Left lung (tissue), 14 donors: ENCODE measurements at places on chromosomes 16 and 17. TPM values are rescaled to one million over a fixed set of nuclear protein-coding genes. Genes with fewer than 3 reads are reported as not detected.
A peak's percentile ranks its signal among the peaks of the same experiment; 100 is the strongest.

DNA sequence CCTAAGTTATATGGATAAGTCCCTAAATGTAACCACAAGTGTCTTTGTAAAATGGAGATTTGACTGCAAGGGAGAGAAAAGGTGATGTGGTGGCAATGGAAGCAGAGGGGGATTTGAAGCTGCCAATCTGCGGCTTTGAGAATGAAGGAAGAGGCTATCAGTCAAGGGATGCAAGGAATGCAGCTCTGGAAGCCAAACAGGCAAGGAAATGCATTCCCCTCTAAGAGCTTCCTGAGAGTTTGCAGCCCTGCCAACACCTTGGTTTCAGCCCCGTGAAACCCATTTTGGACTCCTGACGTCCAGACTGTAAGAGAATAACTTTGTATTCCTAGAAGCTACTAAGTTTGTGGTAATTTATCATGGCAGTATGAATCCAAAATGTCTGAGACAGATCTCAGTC is 167.3 kb upstream of the MPHOSPH6 start:
- DNase-seq, result no peak

DNA sequence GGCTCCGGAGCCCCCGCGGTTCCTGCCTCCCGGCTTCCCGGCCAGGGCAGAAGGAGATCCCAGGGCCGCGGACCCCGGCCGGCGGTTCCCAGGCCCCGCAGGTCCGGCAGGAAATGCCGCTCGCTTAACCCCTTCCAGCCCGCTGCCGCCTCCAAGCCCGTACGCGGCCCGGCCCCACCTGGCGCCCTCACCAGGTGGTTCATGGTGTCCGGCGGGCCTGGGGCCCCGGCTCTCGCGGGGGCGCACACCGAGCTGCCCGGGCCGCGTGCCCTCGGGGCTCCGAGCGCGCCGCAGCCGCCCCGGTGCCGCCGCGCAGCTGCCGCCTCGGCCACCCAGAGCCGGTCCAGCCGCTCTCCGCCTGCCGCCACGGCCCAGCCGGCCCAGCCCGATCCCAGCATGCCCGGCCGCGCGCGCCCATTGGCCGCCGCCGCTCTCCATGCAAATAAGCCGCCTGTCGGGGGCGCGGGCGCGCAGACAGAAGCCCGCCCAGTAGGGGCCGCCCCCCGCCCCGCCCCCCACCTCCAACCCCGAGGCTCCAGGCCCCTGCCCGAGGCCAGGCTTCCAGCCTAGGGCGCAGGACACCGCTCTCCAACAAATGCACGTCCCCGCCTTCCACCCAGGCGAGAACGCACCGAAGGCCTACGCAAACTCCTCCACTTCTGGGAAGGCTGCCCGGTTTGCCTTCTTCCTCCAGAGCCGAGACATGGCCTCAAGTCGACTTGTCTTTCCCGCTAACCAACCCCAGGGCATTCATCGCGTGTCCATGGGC is at the start of gene BCAR1:
Gene BCAR1 (minus strand): TSS at position 345 of the 769 bp plus-strand sequence. CDS start 142 bp downstream, at position 203.
- DNase-seq, result peak; percentile 92

DNA sequence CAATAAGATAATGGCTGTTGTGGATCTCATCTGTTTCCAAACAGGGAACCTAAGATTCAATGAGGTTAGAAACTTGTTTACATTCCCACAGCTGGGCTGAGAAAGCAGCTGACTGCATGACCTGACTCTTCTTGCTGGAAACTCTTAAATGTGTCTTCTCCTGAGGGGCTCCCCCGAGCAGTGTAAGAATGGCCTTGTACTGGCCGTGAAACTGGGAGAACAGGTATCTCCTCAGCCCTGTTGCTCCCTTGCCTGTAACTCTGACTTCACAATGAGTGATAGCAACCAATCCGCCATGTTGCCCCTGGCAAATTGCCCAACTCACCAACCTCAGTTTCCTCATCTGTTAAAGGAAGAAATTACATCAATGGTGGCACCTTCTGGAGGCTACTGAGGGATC is 59.1 kb upstream of the CCL2 start:
- no peak for DNase-seq

DNA sequence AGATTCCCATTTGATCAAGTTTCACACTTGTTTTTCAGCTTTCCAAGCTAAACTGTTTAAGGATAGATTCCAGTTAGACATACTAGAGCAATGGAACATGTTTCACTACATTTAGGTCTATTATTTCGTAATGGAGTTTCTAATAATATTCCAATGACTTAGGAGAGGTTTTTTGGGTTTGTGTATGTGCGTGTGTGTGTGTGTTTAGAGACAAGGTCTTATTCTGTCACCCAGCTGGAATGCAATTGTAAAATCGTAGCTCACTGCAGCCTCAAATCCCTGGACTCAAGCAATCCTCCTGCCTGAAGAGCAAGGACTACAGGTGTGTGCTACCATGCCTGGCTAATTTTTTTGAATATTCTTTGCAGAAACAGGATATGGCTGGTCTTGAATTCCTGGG is 426.3 kb downstream of the ZFHX3 start:
- DNase-seq, result no peak

Gene FBXL16
- total RNA-seq, result 5.7 TPM

Gene TCAP
- total RNA-seq, result 2.0 TPM

Gene ODAD4
- total RNA-seq, result 0.73 TPM

DNA sequence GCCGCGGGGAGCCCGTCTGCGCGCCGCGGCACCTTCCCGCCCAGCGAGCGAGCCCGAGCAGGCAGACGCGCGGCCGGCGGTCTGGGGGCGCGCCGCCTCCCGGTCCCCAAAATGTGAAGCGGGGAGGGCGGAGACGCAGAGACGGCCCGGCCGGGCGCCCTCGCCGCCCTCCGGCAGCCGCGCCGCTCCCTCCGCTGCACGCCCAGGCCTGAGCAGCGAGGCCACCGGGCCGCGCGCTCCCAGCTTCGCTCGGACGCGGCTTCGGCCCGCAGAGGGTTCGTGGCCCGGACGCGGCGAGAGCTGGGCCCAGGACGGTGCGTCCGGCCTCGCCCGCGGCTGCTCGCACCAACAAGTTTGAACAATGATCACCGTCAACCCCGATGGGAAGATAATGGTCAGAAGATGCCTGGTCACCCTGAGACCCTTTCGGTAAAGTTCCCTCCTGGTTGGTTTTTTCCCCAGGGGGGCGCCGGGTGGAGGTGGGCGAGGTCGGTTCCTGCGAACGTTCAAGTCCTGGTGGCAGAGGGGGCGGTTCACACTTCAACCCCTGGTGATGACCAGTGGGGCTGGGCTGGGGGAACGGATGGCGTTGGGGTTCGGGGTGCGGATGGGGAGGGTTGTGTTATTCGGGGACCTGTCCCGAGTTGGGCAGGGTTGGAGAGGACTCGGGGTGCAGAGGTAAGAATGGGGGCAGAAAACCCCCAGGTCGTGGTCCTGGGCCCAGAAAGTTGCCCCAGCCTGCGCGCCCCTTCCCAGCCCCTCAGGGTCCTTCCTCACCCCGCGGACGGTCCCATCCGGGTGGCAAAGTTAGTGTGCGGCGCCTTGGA is 678 bp downstream of the MGAT5B start:
- no peak for DNase-seq

GRCh38 chr17:45016823-45017222 is 34.6 kb downstream of the DCAKD start:
- DNase-seq, result no peak

DNA sequence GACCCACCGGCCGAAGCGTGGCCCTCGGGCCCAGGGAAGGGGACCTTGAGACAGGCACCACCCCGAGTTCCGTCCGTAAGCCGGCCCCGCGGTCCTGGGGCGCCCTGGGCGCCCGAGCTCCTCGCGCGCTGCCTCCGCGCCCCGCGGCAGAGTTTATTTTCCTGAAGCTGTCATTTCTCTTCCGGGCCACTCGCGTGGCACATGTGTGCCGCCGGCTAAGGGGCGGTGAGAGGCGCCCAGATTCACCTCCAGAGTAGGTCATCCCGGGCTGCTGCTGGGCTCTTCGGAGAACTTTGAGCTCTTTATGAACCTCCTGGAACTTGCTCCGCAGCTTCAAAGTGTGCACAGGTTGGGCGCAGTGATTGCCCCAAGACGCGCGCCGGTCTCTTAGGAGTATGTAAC is 489 bp downstream of the ZC3H18 start:
- no peak for DNase-seq

DNA sequence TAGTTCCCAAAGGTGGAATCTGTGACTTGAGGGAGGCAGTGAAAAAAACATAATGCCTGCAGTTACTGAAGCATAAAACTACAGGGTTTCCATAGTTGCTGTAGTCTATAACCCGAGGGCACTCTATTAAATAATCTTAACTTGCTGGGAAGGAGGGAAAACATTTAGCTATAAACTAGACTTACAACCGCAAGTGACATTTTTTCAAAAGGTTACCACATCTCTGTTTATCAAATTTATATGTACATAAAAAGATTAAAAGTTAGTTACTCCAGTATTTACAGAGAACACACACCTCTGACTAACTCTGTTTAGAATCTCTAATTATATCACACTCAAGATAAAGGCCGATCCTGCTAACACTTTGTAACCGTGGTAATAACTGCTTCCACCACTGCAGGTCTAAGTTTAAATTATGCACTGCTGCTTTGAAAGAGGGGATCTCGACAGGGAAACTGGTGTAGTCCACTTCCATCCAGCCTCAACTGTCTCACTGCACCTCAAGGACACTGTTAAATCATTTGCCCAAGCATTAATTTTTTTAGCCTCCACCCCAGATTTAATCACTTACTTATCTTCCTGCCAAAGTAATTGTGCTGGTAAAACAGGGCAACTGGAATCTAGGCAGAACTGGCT is 14.6 kb downstream of the KCNJ16 start:
- no peak for DNase-seq

Gene KRT34
- not detected for total RNA-seq

DNA sequence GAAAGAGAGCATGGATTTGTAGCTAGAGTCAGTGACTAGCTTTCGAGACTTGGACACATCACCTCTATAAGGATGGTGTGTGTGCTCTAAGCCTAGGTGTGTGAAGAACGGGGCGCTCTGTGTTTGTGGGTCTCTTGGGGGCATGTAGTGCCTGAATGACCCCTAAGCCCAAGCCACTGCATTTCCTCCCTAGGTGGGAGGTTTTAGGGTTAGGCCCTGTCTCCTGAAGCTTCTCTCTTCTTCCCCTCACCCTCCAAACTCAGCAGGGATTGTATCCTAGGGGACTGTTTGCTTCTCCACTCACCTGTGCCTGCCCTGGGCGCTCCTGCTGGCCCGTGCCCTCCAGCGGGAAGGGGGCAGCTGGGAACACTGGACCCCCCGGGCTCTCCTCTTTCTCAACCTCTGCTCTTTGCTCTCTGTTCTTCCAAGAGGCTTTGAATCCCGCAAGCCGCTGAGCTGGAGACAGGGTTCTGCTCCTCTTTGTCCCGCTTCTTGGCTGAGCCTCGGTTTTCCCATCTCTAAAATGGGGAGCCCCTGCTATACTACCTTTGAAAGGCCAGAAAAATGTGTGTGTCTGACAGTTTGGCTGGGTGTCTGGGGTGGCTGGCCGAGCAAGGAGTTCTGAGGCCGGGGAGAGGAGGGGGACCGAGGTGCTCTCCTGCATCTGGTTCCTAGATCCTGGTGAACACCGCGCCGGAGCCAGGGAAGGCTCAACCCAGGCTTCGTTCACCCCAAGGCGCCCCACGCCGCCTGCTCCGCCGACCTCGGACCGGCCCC is 810 bp downstream of the CYGB start:
- no peak for DNase-seq

Gene CMTM2
- total RNA-seq, result 5.4 TPM

DNA sequence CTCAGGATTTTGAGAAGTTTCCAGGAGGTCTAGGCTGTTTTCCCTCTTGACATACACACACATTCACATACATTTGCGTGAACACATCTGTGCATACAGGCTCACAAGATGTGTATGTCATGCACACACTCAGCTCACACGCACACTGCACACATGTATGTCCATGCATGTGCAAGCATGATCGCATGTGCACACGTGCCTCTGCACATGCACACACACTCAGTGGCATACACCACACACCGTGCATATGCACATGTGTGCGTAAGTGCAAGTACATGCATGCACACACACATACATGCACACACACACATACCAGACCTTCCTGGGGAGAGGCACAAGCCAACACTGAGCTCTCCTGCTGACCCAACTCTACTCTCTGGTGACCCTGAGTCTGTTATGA is 171.4 kb downstream of the RBFOX3 start:
- no peak for DNase-seq

- DNase-seq, result no peak
These were observed 29.7 kb downstream of the MGRN1 start for GRCh38 chr16:4654011-4654963.

Gene GPR139
- total RNA-seq, result not detected

DNA sequence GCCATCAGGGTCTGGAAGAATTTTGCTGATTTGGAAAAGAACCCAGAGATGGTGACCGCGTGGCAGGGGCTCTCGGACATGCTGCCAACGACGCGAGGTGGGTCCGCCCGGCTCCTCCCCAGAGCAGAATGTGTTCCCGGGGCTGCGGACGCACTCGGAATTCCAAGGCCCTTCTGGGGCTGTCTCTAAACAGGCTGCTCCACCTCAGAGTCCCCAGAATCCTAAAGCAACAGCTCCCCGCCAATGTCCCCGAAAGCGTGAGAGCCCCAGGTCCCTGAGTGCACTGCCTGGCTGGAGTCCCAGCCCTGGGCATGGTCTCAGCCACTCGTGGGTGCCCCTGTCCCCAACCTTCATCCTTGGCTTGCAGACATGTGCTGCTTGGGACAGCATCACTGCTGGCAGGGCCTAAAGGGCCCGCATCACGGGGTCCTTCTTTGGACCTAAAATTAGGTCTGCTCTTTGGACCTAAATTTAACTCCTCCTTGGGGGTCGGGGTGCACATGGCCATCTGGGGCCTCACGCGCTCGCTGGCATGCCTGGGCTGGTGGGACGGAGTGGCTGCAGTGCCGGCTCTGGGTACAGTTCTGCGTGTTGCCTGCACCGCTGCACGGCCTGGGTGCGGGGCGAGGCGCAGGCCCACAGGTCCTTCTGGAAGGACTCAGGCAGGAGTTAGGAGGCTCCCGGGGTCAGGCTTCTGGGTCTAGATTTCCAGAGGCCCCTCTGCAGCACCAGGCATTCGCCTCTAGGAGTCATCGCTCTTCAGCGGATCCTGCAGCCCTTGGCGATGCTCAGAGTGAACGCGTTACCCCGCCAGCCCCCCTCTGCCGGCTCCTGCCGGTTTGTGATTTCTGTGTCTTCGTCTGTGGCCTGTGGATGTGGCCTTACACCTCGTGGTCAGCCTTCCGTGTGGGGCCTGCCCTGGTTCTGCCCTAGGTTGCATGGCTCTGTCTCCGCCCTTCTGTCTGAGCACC is 41.9 kb upstream of the CHMP6 start:
- no peak for DNase-seq

GRCh38 chr16:67902831-67903230 is 9.8 kb downstream of the PSKH1 start:
- DNase-seq, result no peak
